ENCODE measurements at places on chromosomes 2 and 18.

- DNase-seq: no peak
Measured at GRCh38 chr18:45792506-45793263, 32.8 kb upstream of the SIGLEC15 start.

DNA sequence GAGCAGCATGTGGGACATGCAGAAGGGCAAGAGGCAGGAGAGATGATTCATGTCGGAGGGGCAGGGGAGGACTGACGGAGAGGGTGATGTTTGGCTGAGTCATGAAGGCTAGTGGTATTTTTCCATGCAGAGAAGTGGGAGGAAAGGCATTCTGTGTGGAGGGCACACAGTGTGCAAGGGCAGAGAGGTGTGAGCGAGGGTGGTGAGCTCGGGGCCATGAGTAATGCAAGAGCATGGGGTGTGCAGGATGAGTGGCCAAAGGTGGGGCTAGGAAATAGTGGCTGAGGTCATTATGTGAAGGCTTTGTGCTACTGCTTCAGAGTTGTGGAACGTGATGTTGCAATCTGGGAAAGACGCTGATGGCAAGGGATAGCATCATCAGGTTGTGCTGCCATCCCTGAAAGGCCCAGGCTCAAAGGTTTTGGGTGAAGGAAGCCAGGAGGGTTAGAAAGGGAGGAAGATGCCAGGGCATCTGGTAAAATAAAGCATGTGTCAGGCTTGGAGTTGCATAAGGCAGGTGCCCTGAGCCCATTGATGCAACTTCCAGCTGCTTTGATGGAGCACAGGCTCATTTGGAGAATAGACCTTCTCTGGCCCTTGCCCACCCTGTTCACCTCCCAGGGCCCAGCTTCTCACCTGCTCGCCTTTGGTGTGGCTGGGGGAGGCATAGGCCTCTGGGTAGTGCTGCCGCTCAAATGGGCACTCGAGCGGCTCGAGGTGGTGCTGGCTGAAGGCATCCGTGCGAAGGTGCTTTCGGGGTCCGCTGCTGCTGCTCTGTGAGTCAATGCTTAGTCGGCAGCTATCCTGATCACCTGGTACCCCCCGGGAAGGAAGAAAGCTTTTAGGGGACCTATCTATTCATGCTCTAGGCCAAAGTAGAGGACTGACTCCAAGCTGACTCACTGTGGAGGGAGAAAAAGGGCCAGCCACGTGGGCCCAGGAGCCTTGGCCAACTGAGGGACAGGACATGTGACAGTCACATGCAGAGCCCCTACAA, 37.5 kb downstream of the PAX8 start:
- peak; percentile 100 for DNase-seq

GRCh38 chr2:45696708-45697107, 45.2 kb downstream of the PRKCE start:
- DNase-seq: no peak

- no peak for DNase-seq
Measured at GRCh38 chr18:79322441-79322840, 73.3 kb upstream of the NFATC1 start.

DNA sequence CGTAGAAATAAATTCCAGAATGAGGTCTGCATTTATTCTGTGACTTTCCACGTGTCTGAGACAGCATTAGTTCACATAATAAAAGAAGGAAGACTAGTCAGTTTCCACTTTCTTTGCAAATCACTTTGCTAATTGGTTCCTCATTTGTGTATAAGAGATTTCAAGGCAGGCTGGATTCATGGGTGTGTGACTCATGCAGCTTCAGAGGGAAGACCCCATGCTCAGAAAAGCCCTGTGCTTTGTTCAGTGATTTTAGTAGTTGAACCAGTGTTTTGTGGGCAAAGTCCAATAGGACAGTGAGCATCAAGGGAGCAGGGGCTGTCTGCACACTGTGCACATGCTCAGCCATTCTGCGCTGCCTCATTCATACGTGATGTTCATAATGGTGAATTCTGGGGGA, 297.8 kb downstream of the DLGAP1 start:
- DNase-seq: no peak

GRCh38 chr2:147161746-147162145, 683.1 kb upstream of the ACVR2A start:
- DNase-seq: no peak

Data from EL (cell line).